ENCODE measurements at places on chromosomes 7 and 10.

- no peak for DNase-seq
Measured at GRCh38 chr10:100100651-100101184, 19.0 kb upstream of the CPN1 start.

GRCh38 chr7:86926732-86927131 is 132.7 kb downstream of the ELAPOR2 start:
- peak; percentile 19 for DNase-seq

GRCh38 chr10:116073510-116073909 is 199.5 kb downstream of the GFRA1 start:
- DNase-seq, result no peak

- no peak for DNase-seq
Measured at GRCh38 chr7:99374111-99375064, at the start of gene ARPC1B. Gene ARPC1B, plus strand, starts transcription at chr7:99374730. Its CDS starts 10,985 bp downstream, at chr7:99385715.

DNA sequence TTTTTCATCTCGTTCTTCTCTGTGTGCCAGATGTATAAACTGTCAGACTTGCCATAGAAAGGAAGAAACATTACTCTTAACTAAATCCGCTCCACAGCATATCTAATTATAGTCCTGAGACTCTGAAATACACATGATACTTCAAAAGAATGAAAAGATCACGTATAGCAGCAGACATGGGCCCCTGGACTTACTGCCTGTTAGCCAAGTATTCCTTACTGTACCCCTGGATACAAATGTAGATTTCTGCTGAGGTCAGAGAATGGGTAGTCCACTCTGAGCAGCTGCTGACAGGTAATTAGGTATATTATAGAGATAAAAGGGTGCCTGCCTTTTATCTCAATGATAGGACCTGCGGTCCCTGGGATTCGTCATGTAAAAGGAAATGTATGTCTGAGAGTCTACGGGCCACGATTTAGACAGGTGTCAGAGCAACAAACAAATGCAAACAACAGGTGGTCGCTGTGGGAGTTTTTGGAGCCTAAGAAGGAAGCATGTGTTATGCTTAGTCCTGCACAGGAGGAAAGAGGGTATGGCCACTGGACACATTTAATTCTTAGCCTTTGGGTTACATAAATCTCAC is 69.4 kb downstream of the VOPP1 start:
- no peak for DNase-seq

DNA sequence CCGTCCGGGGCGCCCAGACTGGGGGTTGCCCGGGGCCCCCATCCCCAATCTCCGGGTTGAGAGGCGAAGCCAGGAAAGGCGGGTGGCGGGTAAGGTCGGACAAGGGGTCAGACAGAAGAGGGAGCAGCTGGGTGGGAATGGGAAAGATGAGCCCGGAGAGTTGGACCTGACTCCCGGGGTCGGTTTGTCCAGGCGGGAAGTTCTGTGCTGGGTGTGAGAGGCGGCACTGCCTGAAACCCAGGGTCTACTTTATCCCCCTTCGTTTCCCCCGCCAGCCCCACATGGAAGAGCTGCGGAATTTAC is 675 bp downstream of the SLC4A2 start:
- no peak for DNase-seq

DNA sequence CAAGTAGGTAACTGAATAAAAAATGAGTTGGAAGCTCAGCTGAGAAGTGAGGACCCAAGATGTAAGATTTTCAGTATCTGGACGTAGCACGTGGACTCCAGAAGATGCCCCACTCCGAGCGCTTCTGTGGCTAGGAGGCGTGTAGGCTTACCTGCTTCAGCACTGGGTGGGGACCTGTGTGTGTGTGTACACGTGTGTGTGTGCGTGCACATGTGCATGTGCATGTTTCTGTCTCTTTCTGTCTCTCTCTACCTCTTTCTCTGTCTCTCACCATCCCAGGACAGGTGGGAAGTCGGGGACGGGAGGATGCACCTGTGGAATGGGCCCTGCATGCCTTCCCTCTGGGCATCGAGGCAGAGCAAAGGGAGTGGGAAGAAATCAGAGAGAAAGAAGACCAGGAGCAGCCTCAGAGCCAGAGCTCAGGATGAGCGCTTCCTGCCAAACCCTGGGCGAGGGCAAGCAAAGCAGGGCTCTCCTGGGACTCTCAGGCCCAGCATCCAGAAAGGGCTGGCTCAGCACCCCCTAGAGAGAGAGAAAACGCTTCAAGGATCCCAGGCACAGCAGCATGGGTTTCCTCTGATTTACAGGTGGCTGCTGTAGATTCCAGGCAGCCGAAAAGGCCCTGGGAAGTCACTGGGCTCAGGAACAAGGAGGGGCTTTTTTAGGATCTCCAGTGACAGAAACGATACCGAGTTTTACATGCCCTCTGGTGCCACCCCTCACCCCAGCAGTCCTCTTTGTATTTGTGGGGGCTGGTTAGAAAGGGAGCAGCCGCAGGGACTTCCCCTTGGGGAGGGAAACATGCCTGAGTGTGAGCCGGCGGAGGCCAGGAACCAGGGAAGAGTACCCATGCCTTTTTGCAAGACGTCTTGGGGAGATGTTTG is 28.5 kb downstream of the CXCL12 start:
- DNase-seq, result no peak

- DNase-seq, result no peak
Measured at GRCh38 chr7:2028733-2029132, 204.0 kb downstream of the MAD1L1 start.

DNA sequence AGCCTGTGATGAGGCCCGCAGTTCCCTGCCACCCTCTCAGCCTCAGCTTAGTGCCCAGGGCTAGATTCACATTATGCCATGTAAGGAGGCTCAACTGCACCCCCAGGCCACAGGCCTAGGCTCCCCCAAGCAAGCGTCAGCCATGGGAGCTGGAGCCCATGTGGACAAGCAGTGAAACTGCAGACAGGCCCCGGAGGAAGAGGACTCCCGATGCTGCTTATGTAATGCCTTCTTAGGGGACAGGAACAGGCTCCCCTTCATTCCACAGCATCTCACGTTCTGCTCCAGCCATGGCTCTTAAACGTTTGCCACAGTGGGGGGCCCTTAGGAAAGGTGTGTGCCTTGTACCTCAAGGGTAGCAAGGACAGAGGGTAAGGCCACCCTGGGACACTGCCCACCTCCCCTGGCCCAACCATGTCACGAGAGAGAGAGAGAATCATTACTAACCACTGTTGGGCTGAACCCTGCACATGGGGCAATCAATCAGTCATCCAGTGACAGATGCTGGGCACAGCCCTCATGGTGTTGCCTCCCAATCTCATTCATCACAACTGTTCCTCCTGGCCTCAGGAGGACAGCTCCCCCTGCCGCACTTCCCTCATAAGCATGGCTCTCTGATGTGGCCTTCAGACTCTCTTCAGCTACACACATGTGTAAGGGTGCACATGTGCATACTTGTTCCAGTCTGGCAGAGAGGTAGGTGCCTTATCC is 263.0 kb downstream of the GRID1 start:
- no peak for DNase-seq
